ENCODE measurements at places on chromosomes 2 and 18. TPM values are rescaled to one million over a fixed set of nuclear protein-coding genes. Genes with fewer than 3 reads are reported as not detected.

DNA sequence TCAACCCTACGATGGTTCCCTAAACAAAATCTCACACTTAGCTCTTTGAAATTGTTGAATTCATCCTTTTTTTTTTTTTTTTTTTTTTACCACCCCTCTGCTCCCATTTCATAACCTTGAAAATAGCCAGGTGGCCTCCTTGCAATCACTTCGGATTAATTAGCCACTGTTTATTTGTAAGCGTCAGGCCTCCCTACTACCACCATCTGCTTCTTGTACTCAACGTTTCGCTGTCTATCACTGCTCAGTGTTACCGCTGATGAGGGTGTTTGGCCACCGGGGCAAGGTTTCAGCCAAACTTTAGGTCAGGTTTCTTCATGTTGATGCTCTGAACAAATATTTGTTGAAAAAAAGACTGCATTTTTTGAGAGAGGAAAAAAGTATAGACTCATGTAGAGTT, 183.2 kb downstream of the EPHA4 start:
- no peak for DNase-seq

DNA sequence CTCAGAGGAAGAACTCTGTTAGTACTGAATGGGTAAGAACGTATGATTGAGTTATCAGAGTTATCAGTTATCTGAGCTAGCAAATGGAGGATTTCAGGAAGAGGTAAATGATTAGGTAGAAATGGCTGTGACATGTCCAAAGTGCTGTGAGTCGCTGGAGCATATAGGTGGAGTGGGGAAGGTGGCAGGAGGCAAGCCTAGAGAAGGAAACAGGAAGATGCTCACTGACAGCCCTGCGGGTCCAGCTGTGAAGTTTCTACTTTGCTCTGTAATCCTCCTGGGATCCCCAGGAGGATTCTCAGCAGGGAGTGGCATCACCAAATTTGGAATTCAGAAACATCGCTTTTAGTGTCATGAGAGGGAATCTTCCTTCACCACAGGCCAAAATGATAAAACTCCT, 52.0 kb downstream of the GYPC start:
- DNase-seq: no peak

GRCh38 chr2:208638059-208638458, 231.5 kb downstream of the PTH2R start:
- DNase-seq: no peak

DNA sequence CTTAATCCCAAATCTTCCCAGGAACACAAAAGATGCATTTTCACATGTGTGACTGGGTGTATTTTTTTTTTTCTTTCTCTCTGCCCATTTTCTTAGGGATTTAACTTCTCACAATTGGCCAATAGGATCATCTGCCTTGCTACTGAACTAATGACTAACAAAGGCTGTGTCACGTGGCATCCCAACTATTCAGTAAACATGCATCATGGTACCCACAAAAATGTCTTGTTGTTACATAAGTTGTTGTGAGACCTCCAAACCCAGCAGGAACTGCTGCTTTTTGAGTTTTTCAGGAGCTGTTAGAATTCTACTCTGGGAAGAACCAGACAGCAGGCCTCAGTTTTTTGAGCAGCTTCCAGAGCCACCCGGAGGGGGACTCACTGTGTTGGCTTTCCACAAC, 31.9 kb downstream of the GAD1 start:
- no peak for DNase-seq

- DNase-seq: no peak
Observed at GRCh38 chr18:37521510-37522465, 43.8 kb downstream of the CELF4 start.

DNA sequence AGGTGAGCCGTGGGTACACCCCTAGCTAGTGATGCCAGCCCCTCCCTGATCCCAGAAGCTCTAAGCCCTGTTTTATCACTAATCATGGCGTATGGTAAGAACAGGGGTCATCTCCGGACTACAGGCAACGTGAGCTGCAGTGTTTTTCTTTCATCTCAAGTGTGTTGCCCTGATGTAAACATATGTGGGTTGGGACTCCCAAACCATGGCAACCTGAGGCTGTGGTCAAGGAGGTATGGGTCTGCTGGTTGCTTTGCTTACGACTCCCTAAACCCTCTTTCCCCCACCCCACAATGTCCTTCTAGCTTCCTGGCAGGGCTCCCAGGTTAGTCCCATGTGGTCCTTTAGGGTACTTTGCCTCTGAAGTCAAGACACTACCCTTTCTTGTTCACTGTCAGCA, 53.6 kb upstream of the AFF3 start:
- DNase-seq: no peak

- DNase-seq: no peak
Observed at GRCh38 chr2:150258781-150259307, 228.6 kb downstream of the RND3 start.

DNA sequence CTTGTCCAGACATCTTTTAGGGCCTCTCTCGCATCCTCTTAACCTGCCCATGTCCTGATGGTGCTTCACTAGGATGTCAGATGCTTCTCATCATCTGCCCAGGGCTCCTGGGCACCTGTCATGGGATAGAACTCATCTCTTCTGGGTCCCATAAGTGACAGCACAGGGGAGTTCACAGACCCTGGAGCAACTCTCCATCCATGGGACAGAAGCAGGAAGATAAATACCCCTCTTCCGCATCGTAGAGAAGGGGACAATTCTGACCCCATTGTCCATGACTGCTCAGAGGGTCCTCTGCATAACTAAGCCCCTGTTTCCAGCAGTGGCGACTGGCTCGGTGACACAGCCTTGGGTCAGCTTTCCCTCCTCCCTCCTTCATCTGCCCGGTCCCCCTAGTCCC, 82.3 kb downstream of the TWIST2 start:
- DNase-seq: no peak

DNA sequence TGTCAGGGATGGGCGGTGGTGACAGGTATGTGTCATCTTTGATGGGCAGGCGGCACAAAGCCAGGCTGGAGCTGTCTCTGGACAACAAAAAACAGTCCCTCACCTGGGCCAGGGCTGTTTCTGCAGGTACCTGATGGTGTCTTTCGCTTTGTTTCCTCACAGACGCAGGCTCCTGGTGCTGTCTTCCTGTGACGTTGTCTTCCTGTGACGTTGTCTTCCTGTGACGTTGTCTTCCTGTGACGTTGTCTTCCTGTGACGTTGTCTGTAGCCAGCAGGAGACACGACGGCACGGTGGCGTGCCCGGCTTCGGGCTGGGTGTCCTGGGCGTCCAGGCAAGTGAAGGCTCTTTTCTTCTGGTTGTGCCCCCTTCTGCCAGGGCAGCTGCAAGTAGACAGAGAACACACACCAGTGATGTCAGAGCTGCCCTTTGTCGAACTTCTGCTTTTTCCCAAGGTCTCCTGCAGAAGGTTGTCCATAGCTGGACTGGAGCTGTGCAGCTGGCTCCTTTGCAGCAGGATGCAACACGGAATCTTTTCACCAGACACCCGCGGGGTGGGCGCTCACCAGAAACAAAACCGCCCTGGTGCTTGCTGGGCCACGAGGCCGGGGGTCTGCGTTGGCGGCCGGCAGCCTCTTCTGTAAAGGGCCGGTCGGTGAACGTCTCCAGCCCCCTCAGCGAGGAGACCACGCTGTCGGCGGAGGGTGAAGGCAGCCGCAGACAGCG, 21.1 kb downstream of the GPR35 start:
- no peak for DNase-seq

DNA sequence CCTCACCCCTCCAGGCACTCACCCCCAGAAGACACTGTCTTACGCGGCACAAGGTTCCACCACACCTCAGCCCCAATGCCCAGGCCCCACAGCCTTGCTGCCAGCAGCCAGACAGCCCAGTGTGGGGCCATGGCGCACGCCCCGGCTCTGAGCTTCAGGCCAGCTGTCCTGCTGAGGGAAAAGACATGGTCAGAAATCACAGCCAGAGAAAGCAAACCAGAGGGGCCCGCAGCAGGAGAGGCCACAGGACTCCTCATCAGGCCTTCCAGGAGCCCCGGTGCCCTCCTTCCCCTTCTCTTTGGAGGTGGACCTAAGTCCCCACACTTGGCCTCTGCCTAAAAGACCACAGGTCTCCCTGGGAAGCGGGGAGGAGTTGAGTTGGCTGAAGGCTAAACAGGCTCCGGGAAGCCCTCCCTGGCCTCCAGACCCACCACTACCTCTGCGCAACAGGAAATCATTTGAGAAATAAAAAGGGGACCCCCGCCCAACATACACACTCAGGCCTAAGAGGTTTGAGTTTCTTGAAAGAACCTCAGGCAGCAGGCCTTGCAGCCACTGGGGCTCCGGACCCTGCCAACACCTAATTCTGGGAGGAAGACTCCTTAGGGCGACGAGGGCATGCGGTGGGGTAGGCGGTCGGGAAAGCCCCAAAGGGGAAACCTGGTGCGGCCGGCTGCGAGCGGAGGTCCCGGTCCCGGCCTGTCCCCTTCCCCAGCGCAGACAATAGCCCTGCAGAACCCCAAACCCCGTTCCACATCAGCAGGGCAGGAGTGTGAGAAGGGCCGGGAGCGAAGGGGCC, 1.9 kb downstream of the SEMA4C start:
- no peak for DNase-seq

GRCh38 chr2:45265336-45265735, 256.1 kb upstream of the SIX2 start:
- DNase-seq: no peak

DNA sequence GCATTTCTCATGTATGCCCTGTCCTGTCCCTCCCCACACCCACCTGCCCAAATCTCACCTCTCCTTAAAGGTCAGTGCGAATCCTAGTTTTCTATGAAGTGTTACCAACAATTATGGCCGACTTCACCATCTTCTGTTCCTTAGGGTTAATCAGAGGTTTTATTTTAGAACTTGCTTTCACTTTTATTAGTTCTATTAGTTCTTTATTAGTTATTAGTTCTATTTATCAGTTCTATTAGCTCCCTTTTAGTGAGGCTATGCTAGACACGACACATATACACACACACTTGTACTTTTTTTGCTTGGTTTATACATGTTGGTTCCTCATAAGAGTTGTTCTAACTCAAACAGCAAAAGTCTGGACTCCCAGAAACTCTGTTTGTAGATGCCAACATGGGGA, 176.8 kb upstream of the MSH6 start:
- no peak for DNase-seq

DNA sequence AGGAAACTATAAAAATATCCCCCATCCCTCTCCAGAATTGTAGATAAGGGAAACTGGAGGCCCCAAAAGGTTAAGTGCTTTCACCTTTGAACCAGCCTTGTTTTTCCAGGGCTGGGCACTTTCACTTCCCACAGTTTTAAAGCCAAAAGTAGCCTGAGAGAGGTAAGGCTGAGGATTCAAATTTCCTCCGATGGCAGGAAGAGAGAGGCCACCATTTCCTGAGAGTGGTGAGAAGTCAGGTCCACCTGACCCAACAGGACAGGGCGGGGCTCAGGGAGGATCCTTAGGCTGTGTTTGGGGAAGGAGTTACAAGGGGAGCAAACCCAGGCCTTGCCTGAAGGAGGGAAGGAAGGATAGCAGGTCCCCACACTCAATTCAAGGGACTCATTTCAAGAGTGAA, 4.7 kb upstream of the TEX261 start:
- no peak for DNase-seq

GRCh38 chr2:12120281-12121150, 374.1 kb downstream of the LPIN1 start:
- no peak for DNase-seq

- DNase-seq: no peak
Observed at GRCh38 chr2:66452917-66453316, 18.0 kb downstream of the MEIS1 start.

GRCh38 chr2:226698671-226699070, 100.9 kb downstream of the IRS1 start:
- DNase-seq: no peak

DNA sequence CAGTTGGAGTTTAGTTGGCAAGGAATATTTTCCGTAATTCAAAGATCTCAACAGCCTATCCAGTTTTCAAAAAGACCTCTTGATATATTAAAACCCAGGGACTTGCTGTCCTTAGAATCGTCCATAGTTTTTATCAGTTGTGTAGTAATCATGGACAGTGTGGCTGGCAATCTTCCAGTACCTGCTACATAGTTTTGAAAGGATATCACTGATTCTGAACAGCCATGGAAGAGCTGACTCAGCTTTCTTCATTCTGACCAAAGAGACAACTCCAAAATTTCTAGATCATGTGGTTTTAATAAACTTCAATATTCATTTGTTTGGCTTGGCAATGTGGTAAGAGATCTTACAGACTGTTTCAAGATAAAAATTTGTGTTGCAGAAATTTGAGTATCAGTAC, 616.7 kb downstream of the TDRD15 start:
- no peak for DNase-seq

DNA sequence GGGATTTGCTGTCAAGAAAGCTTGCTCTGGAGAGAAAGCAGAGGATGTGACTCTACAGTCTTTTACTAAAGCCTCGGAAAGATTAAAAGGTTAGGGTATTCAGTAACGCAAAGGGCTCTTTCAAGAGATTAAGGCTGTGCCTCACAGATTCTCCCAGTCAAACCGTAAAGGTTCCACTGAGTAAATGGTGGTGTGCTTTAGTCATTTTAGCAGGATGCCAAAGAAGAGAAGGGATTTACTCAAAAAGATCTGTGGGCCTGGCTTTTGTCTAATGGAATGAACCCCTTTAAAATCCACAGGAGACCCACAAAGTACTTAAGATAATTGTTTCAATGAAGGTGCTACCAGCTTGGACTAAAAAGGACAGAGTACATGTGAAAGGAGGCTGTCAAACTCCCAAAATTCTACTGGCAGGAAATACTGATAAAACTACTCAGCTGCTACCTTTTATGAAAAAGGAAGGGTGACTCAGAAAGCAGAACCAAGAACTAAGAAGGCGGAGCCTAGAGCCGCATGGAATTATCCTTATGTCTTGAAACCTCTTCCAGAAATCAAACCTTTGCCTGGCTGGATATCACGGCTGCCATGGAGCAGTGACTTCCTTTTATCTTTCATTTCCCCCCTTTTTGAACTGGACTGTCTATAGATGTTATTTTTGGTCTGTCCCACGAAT, 670.2 kb upstream of the ZEB2 start:
- no peak for DNase-seq

GRCh38 chr2:149606251-149606811, 18.8 kb upstream of the MMADHC start:
- no peak for DNase-seq

The KCNF1 gene
- not detected for total RNA-seq

The CNDP1 gene
- total RNA-seq: not detected

The COL3A1 gene
- 42.7 TPM for total RNA-seq

The SMYD1 gene
- 107 TPM for total RNA-seq

The HOXD13 gene
- total RNA-seq: not detected

The TSGA10 gene
- 2.5 TPM for total RNA-seq

The KCNG3 gene
- not detected for total RNA-seq

The GBX2 gene
- not detected for total RNA-seq

The PXDN gene
- 10.7 TPM for total RNA-seq

The TBC1D8 gene
- 298 TPM for total RNA-seq

The DSC3 gene
- total RNA-seq: not detected

The KLHL30 gene
- 111 TPM for total RNA-seq

The QPCT gene
- total RNA-seq: 6.4 TPM

Data from gastrocnemius medialis (tissue), 4 donors.